T-helper 22 cell (primary cell): ENCODE measurements at places on chromosomes 6 and 20.
A peak's percentile ranks its signal among the peaks of the same experiment; 100 is the strongest.

- DNase-seq = no peak
Observed at GRCh38 chr6:154292066-154292465, 64.5 kb downstream of the IPCEF1 start.

GRCh38 chr20:50371878-50372769 is 138.1 kb upstream of the PTPN1 start:
- DNase-seq = no peak

DNA sequence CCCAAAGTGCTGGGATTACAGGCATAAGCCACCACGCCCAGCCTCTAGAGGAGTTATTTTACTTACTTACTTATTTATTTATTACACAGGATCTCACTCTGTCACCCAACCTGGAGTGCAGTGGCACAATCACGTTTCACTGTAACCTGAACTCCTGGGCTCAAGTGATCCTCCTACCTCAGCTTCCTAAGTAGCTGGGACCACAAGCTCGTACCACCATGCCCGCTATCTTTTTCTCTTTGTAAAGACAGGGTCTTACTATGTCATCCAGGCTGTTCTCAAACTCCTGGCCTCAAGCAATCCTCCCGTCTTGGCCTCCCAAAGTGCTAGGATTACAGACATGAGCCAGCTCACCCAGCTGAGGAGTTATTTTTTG is 1.6 kb upstream of the TRIB3 start:
- no peak for DNase-seq

DNA sequence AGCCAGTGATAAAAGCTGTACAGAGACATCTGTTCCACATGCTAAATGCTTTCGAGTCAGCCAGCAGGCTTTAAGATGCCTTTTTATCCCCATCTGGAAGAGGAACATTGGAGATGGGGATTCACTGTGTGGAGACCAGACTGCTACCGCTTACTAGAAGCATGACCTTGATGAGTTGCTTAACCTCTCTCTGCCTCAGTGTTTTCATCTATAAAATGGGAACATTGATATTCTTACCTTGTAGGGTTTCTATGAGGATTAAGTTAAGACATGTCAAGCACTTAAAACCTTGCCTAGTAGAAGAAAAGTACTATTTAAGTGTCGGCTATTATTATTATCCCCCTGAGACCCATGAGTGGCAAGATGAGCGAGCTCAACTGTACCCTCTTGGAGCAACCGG is 165.3 kb upstream of the SNX9 start:
- no peak for DNase-seq

GRCh38 chr6:121835662-121836061 is 400.2 kb downstream of the GJA1 start:
- no peak for DNase-seq

GRCh38 chr20:32522526-32522775 is 62.7 kb downstream of the NOL4L start:
- no peak for DNase-seq

- DNase-seq = no peak
Observed at GRCh38 chr20:9958693-9959092, 76.1 kb upstream of the ANKEF1 start.

DNA sequence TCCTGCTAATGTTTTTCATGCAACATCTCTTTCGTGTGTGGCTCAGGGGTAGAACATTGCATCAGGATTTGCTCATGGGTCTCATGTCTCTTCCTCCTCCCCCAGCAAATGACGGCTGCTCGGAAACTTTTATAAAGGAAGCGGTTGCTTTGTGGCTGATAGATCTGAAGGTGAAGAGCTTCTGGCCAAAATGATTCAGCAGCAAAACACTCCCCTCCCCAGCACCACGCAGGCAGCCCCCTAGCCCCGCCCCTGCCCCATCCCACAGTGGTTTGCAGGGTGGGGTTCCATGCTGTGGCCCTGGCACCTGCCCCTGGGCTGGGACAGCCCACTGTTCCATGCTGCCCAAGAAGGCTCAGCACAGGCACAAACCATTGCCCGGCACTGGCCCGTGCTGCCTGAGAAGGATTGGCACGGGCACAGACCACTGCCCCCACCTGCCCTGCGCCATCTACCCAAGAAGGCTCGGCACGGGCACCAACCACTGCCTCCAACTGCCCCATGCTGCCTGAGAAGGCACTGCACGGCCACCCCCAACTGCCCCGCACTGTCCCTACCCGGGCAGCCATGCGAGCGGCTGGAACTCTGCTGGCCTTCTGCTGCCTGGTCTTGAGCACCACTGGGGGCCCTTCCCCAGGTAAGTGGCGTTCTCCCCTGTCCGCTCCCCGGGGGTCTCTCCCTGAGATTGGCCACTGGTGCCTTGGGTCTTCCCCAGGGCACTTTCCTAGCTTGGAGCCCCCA is at the start of gene CST7:
TSS of gene CST7 (plus strand) at position 331 of the 741 bp plus-strand sequence. CDS start at position 568, 237 bp downstream.
- peak; percentile 69 for DNase-seq

DNA sequence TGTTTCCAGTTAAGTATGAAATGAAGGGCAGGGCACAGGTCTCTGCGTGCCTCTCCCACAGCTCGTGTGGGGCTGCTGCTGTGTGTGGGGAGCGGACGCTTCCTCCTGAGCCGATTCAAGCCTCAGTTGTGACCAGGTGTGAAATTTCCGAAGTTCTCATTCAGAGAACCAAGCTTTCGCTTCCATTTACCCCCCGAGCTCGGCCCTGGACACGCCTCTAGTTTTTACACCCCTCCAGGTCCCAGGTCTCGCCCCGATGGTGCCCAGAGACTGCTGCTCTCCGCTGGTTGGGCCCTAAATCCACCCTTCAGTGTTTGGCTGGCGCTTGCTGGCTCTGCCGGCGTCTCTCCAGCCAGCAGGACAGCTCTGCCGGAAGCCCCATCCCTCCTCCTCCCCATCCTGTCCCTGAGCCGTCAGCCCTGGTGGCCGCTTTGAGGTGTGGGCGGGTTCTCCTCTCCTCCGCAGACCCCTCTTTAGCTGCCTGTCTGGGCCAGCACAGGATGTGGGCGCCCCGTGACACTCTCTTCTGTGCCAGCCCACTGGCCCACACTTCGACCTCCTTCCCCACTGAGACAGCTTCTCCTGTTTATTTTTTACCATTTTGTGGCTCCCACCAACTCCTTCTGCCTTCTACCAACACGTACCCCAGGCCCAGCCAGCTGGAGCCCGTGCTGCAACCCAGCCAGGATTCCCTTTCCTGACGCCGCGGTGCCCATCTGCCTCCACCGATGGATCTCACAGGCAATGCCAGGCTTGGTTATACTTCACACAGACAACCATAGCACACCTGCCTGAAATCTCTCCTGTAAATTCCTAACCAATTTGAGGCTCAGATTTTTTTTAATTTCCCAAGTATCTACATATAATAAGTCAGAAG is 142.8 kb downstream of the DLL1 start:
- no peak for DNase-seq

GRCh38 chr20:60068509-60068908 is 110.3 kb downstream of the CDH26 start:
- no peak for DNase-seq

DNA sequence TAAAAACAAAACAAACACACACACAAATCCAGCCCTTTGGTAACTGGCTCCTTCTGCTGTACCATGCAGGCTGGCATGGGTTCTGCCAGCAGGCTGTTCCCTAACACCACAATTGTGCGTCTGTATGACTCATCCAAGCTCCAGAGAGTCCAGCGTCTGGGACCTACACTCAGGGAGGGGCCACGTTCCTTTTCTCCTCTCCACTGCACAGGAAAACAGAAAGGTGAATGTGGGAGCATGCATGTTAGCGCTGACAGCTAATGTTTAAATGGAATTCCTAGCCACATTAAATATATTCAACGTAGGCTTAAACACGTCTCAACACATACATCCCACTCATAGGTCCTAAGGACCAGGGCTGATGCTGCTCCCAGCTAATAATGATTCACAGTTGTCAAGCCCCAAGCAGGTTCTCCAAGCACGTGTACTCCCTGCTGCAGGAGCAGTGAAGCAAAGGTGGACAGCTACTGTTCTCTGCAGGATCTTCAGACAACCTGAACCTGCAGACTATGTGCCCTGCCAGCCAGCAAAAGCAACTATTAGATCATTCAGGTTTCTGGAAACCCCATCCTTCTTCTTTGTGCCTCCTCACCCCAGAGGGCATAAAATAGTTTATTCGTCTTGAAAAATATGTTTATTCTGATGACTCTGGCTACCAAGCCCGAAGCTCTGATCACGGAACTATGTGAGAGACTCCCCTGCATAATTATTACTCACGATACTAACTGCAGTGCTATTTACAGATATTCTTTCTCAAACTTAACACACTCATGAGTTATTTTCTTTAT is 20.9 kb downstream of the MAP1LC3A start:
- no peak for DNase-seq

GRCh38 chr20:9015984-9016324 is 52.9 kb upstream of the PLCB4 start:
- no peak for DNase-seq

DNA sequence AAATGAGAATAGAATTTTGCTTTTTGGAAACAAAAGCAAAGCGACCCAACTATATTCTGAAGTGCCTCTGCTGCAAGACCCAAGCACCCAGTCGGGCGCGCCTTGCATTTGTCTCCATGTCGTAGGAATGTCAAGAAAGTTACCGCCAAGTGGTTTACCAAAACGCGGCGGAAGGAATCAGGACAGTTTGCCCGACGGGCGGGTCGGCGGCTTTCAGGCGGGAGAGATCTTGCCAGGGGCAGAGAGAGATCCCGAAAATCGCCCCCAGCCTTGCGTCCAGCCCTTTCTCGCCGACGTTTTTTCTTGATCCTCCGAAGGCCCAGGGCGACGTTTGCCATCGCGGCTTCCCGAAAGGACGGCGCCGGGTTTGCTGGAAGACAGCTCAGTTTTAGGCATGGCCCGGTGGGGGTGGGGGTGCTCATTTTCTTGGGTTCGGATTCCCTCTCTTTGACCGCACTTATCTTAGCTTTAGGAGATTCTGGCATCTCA is 4.0 kb upstream of the LIN28B start:
- DNase-seq = no peak

DNA sequence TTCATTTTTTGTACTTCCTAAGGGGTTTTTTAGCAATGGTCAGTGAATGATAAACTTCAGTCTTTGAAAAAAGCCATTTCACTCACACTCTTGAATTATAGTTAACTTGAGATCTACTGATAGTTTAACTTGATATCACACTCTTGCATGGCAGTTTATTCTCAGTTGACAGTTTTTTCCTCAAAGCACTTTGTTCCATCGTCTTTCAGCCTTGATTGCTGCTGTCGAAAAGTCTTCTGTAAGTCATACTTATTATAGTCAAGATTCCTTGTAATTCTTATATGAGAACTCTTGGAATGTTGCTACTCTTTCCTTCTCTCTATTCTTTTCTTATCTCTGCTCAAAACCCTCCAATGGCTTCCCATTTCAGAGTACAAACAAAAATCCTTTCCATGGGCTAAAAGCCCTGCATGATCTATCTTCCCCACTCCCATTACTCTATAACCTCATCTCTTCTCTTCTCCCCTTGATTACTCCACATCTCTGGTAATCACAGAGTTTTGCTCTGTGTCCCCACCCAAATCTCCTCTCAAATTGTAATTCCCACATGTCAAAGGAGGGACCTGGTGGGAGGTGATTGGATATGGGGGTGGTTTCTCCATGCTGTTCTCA is 31.2 kb downstream of the ZHX3 start:
- DNase-seq = no peak

GRCh38 chr6:51472745-51473487 is 614.5 kb downstream of the PKHD1 start:
- DNase-seq = no peak

DNA sequence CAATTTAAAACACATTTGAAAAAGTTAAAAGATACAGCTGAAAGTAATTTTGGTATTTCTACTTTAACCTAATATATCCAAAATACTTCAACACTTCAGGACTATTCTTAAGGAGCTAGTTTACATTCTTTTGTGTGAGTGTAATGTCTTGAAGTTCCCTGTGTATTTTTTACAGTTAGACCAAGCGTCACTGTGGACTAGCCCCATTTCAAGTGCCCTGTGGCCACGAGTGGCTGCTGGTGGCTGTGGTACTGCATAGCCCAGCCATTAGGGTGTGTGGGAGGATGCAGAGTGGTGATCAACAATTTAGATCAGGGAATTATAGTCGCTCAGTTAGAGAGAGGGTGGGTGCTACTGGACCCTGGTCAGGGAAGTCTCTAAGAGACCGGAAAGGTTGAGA is 869 bp upstream of the CST5 start:
- no peak for DNase-seq

- peak; percentile 8 for DNase-seq
Observed at GRCh38 chr20:10218536-10219451, at the start of gene SNAP25. SNAP25 (plus strand) TSS chr20:10218830; CDS start chr20:10275492, 56,662 bp downstream.

- no peak for DNase-seq
Observed at GRCh38 chr6:37371154-37372083, 17.6 kb downstream of the RNF8 start.

DNA sequence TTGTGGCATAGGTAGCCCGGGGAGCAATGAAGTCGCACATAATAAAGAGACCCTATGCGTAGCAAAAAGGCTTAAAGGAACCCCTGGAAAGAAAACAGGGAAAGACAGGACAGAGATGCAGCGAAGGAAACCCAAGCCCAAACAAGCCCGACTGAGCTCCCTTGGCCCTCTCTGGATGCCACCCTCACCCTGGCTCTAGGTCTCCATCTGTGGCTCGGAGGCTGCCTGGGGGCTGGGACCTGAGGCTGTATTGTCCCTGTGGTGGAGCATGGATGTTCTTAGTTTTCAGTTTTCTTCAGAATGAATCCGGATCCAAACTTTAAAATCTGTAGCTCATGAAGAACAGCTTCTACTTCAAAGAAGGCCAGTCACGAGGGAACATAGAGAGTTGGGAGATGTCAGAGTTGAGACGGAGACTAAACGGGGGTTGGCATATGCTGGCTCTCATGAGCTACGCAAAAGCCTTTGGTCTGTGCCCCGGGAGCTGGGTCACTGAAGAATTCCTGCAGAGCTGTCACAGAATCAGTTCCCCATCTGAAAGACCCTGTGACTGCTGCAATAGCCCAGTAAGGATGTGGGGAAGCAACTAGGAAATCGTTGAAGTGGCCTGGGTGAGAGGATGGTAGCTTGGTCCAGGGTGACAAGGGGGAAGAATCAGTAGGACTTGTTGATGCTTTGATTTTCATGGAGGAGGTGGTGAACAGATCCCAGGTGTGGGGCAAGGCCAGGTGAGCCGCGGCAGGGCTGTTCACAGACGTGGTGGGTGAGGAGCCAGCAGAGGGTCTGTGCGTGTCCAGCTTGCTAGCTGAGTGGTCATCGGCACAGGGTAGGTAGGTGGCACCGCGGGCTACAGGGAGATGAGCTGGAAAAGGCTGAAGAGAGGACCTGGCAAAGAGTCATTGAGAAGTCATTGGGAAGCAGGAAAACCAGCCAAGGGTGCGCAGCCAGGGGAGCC is 35.2 kb downstream of the SYNDIG1 start:
- DNase-seq = no peak

- no peak for DNase-seq
Observed at GRCh38 chr6:145339089-145339488, 396.2 kb downstream of the EPM2A start.

- no peak for DNase-seq
Observed at GRCh38 chr6:109446072-109446471, 5.5 kb downstream of the SMPD2 start.

GRCh38 chr6:110574817-110575216 is 98.4 kb upstream of the SLC22A16 start:
- DNase-seq = no peak

- no peak for DNase-seq
Observed at GRCh38 chr6:42125231-42125630, 17.2 kb downstream of the C6orf132 start.
